ENCODE measurements at places on chromosomes 5 and 9.

DNA sequence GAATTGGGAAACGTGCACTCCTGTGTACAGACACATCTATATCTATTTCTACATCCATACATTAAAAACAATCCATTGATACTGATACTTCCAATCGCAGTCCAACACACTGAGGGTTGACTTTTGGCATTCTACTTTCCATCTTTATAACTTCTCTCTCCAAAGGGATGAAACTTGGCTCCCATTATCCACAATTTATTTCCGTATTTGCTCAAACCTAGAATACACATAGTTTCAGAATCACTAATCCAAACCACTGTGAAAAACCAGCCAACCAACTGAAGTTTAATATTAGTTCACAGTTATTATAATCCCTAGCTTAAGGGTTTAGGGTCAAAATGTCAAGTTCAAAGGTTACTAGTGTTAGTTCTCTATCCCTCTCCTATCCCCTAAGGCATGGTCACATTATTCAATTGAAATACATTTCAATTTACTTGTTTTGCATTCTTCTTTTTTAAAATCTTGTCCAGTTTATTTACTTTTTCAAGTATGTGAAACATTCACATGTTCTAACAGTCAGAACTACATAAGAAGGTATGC, 156.5 kb downstream of the MED27 start:
- DNase-seq: no peak

DNA sequence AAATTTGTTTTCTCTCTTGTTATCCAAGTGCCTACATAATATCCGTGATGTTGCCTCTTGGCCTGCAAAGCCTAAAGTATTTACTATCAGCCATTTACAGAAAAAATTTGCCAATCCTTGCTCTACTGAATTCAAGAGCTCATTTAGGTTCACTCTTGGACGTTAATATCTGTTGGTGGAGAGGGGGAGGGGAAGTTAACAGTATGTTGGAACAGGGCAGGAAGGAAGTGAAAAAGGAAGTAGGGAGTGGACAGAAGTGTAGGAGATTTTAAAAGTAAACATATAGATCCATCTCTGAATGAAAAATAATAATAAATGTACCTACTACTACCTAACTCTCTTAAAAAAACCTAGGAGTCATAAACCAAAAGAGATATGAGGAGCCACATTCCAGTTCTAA, 32.8 kb downstream of the ZNF608 start:
- DNase-seq: no peak

DNA sequence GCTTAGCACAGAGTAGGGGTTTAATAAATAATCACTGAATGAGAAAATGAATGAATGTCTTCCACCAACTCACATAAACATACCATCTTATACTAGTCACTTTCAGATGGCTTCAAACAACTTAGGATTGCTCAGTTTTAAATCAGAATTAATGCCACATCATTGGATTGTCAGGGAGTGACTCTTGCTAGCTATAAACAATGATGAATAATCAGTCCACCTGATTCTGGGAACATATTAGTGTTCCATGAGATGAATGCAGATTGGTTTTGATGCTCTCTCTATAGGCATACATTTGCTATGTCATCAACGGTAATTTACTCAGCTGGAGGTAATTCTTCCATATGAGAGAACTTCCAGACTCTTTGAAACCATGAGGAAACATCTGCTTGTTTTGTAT, 97.4 kb downstream of the CDH9 start:
- no peak for DNase-seq

- DNase-seq: no peak
Measured at GRCh38 chr5:16595881-16596580, 20.8 kb downstream of the RETREG1 start.

GRCh38 chr5:34599471-34600117, 56.5 kb upstream of the RAI14 start:
- DNase-seq: no peak

DNA sequence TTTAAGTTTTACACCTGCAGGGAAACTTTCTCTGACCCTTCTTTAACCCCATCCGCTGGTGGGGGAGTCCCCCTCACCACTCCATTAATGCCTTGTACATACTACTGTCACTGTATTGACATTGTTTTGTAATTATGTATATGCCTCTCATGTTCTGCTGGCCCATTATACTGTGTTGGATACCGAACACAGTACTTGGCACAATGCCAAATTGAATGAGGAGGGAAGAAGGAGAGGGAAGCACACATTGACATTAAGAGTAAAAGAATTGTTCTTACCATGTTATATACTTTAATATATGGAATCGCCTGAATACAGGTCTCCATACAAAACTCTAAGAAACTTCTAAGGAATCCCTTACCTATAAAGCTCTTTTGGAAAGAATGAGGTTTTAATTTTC, 73.6 kb upstream of the GRHPR start:
- no peak for DNase-seq

- no peak for DNase-seq
Measured at GRCh38 chr9:91042541-91042940, 240.9 kb downstream of the SYK start.

GRCh38 chr5:24547132-24547531, 97.6 kb downstream of the CDH10 start:
- DNase-seq: no peak

DNA sequence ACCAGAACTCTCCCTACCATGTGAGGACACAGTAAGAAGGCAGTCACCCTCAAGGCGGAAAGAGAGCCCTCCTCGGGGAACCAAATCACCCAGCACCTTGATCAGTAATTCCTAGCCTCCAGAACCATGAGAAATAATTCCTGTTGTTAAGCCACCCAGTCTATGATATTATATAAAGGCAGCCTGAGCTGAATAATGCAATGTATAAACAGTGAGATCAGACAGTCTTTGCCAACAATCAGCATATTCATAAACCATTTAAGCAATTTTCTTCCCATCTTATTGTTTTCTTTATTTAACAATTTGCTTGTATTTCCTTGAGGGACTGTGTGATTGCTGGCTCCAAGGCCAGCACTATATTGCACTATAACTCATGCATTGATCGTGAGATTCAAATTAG, 144.4 kb upstream of the DAPK1 start:
- no peak for DNase-seq

- peak; percentile 40 for DNase-seq
Measured at GRCh38 chr9:134243778-134244467, 79.6 kb upstream of the RNU6ATAC start.

- no peak for DNase-seq
Measured at GRCh38 chr5:69484891-69485290, 7.7 kb upstream of the OCLN start.

GRCh38 chr9:87855061-87855460, 27.6 kb upstream of the SPATA31E1 start:
- DNase-seq: no peak

- no peak for DNase-seq
Measured at GRCh38 chr9:120505186-120505585, 74.8 kb downstream of the CDK5RAP2 start.

GRCh38 chr5:147773587-147773986, 8.9 kb downstream of the JAKMIP2 start:
- no peak for DNase-seq

- no peak for DNase-seq
Measured at GRCh38 chr9:115855458-115856133, 298.0 kb upstream of the PAPPA start.

GRCh38 chr5:73126381-73126780, 6.0 kb downstream of the TMEM171 start:
- no peak for DNase-seq

- no peak for DNase-seq
Measured at GRCh38 chr9:72588336-72588735, 66.9 kb downstream of the TMC1 start.

- no peak for DNase-seq
Measured at GRCh38 chr5:2887481-2888348, 136.2 kb upstream of the IRX2 start.

DNA sequence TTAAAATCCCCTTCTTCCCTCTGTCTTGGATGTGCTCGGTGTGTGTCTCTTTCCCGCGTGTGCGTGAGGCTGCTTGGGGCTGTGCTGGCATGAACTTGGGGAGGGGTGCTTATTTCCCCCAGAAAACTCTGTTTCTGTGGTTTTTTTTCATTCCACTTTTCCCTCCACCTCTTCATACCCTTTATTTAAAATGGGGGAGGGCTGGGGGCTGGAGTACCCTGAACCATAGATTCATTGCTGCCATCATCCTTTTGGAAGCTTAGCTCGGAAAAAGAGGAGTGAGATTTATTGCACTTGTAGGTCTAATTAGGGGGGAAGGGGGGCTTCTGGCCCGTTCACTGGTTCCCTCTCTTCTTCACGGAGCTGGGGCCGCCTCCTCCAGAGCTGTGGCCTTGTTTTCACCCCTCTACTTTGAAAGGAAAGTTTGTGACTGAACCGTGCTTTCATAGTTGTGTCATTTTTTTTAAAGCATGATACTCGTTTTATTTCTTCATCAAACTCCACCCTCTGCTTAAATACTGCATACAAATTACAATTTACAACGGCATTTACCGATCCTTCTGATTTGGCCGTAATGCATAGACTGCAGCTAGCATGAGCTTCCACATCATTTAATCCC, 2.9 kb downstream of the NR2F1 start:
- no peak for DNase-seq

GRCh38 chr5:71587766-71588532, 809 bp downstream of the MCCC2 start:
- no peak for DNase-seq

- DNase-seq: no peak
Measured at GRCh38 chr5:177316005-177316404, 4.3 kb upstream of the MXD3 start.

DNA sequence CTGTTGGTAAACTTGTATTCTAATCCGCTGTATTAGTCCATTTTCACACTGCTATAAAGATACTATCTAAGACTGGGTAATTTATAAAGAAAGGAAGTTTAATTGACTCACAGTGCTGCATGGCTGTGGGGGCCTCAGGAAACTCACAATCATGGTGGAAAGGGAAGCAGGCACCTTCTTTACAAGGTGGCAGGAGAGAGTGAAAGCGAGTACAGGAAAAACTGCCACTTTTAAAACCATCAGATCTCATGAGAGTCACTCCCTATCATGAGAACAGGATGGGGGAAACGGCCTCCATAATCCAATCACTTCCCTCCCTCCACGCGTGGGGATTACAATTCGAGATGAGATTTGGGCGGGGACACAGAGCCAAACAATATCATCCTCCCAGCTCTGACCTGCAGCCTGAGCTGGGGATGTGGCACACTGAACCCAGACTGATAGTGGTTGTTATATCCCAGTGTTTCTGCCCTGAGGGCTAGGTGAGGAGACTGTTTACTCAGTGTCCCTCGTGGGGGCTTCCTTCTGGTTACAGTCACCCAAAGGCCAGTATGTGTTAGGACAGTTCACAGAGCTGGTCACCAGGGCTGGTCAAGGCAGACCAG, 488.3 kb downstream of the KDM4C start:
- DNase-seq: no peak

- no peak for DNase-seq
Measured at GRCh38 chr5:142097681-142098080, 10.9 kb upstream of the NDFIP1 start.

GRCh38 chr9:138022756-138023393, 145.3 kb downstream of the CACNA1B start:
- no peak for DNase-seq

DNA sequence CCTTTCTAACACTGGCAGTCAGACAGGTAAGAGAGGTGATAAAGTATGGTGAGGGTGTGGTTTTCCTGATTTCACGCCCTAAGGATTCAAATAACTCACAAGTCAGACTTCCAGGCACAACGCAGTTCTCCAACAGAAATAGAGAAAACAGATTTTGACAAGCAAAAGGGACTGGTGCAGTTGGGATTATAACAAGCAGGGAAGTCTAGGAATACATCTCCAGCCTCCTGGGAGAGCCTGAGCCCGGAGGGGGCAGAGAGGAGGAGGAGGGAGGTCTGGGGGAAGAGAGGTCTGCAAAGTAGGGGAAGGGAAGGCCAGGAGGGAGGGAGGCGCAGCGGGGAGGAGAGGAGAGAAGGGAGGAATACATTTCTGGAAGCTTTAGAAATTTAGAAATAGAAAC, 1.6 kb downstream of the CMBL start:
- no peak for DNase-seq

DNA sequence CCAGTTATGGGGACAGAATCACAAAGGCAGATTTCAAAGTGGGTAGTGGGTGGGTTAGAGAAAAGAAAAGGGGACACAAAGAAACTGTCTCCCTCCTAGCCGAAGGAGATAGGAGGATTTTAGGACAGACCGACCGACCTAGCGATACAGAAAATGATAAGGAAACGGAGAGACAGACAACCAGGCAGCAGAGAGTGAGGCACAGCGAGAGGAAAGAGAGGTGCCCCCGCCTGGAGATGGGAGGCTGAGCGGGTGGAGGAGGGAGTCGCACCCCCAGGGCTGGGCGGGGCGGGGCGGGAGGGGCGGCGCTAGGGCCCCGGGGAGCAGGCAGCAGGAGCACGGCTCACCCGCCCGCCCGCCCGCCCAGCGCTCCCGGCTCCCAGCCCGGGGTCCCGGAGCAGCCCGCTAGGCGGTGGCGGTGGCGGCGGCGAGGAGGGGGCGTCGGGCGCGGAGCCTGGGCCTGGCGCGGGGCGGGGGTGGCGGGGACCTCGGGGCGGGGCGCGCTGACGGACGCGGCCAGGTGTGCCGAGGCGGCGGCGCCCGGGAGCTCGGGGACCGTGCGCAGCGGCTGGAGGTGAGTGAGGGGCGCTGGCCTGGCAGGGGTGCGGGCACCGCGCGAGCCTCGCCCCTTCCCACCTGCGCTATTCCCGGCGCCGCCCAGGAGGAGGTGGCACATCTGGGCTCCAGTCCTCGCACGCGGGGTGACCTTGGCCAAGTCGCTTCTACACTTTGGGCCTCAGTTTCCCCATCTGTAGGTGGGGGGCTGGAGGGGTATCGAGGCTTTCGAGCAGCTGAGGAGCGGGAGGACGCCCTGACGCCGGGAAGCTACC, 15.9 kb upstream of the SYNPO start:
- peak; percentile 52 for DNase-seq

GRCh38 chr5:179233909-179234562, 111.2 kb downstream of the ADAMTS2 start:
- peak; percentile 14 for DNase-seq

GRCh38 chr5:94903726-94904125, 285.3 kb downstream of the SLF1 start:
- no peak for DNase-seq

DNA sequence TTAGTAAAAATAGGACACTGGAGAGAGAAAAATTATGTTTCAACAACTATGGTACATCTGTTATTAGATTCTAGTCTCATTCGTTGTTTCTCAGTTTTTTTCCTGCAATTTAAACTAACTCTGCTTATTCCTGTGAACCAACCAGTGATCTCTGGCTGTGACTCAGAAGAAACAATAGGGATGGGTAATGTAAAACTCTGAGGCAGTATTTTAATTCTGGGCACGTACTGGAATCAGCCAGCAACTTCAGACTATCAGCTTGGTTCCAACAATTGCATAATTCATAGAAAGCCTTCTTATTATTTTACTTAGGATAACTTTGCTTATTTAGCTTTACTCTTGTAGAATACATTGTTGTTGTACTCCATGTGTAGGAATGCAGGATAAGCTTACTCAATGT, 28.8 kb downstream of the MLLT3 start:
- no peak for DNase-seq
